ENCODE measurements at places on chromosomes 1 and 21.
A peak's percentile ranks its signal among the peaks of the same experiment; 100 is the strongest.

- no peak for DNase-seq
Observed at GRCh38 chr1:30315185-30315960, 408.0 kb downstream of the MATN1 start.

- DNase-seq: no peak
Observed at GRCh38 chr1:207268337-207268736, 53.1 kb upstream of the CD55 start.

DNA sequence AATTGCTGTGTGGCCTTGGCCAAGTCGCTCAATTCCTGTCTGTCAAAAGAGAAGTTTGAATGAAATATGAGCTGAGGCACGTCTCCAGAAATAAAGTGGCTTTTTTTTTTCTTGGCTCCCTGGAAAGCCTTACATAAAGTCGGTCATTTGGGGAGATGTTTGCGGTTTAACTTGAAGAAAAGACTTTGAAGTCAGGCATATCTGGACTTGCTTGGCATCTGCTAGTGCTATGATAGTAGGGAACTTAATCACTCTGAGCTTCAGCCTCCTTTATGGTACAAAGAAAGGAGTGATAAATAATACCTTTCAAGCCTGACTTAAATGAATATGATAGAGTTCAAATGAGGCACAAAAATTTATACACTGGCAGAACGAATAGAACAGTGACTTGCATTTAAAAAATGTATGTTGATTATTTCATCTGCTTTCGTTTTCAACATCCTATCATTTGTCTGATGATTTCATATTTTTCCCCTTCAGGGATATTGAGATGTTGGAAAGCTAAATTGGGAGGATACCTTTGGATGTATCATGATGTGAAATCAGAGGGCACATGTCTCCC lies 60.2 kb downstream of the FASLG start:
- no peak for DNase-seq

- peak; percentile 38 for DNase-seq
Observed at GRCh38 chr1:63674238-63674864, 81.1 kb downstream of the PGM1 start.

DNA sequence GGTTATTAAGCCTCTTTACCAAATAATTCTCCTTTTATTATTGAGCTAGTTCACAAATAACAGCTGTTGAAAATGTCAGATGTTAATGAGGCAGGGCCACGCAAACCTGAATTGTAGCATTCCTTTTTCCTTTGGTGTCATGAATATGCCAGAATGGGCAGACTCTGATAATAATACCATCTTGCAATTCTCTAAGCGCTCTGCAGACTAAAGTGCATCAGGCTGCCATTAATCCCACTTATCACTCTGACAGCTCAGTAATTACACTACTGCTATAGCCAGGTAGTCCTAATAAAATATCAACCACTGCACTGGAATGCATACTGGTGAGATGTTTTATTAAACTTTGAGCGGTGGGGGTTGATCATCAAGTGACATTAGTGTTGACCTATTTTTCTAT lies 177.7 kb downstream of the DPYD start:
- no peak for DNase-seq

GRCh38 chr1:226061068-226061840 lies 1.3 kb upstream of the H3-3A start:
- DNase-seq: no peak

DNA sequence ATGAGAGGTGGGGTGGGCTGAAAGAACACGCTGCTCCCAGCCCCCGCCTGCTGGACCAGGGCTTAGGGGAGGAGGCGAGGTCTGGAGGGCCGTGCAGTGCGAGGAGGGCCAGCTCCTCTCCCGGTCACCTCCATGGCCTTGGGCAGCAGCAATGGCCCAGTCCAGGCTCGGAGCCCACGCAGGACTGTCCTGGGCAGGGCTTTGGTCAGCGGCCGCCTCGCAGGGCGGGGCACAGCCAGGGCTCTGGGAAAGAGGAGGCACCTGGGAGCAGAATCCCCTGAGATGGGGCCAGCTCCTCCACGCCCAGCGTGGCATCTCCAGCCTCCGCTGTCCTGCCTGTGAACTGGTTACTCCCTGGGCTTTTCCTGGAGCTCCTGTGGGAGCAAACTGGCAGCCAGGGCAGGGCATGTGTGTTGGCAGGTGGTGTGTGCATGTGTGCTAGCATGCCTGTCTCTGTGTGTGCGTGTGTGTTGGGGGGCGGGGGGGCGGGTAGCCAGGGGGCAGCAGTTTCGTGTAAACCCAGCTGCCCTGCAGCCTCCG lies 27.4 kb downstream of the ARHGEF16 start:
- no peak for DNase-seq

DNA sequence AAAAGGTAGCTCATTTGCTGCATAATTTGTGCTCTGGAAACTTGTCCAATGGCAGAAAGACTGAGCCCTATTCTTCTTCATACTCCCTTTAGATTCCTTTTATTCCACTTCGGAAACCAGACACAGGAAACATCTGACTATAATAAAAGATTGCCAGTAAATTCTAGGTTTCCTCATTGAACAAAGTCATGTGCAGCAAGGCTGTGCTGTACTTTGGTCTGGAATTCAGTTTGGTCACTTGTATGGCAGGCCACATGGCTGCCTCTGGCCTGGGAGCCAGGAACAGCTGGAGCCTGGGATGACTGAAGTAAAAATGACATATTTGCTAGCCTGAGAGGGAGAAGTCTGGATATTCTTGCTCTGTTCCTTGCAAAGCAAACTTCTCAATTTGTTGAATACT lies 79.6 kb downstream of the ST3GAL3 start:
- no peak for DNase-seq
